GM12878 (cell line): ENCODE measurements at places on chromosomes 7 and 10. TPM values are rescaled to one million over a fixed set of nuclear protein-coding genes. Genes with fewer than 3 reads are reported as not detected.

DNA sequence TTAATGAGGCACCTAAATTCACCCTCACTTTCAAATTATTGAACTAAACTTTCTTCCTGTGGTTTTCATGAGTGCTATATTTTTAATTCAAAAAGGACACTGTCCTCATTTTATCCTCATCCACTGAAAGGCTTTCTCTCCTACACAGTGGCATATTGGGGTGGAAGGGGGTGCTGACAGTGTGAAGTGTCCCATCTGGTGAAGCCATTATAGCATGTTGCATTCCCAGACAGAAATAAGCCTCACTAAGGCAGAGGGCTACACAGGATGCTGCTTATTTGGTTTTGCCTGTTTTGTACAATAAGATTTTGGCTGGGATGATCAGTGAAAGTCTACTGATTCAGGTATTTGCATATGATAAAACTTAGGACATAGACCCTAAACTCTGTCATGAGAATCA lies 82.4 kb upstream of the INHBA start:
- DNase-seq: no peak

DNA sequence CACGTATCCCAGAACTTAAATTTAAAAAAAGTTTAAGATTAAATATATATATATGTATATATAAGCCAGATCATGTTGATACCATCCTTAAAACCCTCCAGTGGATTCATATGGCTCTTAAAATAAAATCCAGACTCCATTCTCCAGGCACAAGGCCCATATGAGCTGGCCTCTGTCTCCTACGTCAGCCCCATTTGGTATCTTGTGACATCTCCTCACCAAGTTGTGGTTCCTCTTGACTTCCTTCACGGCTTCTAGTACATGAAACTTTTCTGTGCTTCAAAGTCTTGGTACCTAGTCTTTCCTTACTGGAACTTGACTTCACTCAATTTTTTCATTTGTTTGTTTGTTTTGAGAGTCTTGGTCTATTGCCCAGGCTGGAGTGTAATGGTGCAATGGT lies 61.3 kb downstream of the PRLHR start:
- DNase-seq: no peak

GRCh38 chr10:5467207-5467535 lies 32.2 kb downstream of the CALML5 start:
- no peak for DNase-seq

GRCh38 chr10:116001262-116001857 lies 271.6 kb downstream of the GFRA1 start:
- no peak for DNase-seq

DNA sequence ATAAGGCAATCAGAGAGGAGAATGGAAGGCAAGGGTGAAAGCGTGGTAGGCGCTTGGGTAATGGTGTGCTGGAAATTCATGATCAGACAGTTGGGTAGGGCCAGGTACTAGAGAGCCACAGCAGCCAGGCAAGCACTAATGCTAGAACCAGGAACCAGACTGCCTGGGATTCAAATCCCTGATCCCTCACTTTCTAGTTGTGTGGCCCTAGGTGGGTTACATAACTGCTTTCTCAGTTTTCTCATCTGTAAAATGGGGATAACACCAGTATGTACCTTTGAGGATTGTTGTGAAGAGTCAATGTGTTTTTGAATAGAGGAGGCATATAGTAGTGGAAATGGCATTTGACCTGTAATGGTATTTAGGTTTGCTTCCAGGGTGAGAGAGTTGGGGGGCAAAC lies 225.9 kb downstream of the LRMDA start:
- no peak for DNase-seq

DNA sequence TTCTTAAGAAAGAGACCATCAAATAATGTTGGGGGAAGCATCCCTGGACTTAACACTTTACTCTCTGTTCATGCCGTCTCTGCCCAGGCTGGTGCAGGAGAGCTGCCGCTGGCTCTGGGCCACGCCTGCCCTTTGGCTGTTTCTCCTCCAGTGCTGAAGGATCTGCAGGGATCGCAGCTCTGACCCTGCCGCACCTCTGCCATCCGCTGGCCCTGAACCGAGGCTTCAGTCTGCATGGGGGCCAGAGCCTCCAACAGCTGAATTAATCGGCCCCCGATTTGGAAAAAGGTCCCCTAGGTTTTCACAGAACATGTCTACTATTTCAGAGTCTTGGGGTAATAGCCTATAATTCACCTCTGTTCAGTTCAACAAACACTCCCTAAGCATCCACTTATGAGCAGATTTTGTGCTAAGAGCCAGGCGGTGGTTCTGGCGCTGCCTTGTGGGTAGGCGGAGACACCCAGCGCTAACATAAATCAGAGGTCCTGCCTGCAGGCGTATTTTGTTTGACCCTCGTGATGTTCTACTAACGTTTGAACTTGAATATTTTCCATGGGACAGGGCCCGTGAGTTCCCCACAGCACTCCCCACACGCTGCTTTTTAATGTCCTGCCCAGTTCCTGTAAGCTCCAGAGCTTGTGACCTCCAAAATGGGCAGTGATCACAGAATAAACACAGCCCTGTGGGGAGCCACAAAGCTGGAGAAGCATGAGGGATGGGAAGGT lies 99.0 kb downstream of the DYNC2I1 start:
- no peak for DNase-seq

GRCh38 chr7:51029131-51029530 lies 246.4 kb upstream of the GRB10 start:
- no peak for DNase-seq

- DNase-seq: no peak
These were observed 283.9 kb downstream of the PLXDC2 start for GRCh38 chr10:20100171-20100570.

DNA sequence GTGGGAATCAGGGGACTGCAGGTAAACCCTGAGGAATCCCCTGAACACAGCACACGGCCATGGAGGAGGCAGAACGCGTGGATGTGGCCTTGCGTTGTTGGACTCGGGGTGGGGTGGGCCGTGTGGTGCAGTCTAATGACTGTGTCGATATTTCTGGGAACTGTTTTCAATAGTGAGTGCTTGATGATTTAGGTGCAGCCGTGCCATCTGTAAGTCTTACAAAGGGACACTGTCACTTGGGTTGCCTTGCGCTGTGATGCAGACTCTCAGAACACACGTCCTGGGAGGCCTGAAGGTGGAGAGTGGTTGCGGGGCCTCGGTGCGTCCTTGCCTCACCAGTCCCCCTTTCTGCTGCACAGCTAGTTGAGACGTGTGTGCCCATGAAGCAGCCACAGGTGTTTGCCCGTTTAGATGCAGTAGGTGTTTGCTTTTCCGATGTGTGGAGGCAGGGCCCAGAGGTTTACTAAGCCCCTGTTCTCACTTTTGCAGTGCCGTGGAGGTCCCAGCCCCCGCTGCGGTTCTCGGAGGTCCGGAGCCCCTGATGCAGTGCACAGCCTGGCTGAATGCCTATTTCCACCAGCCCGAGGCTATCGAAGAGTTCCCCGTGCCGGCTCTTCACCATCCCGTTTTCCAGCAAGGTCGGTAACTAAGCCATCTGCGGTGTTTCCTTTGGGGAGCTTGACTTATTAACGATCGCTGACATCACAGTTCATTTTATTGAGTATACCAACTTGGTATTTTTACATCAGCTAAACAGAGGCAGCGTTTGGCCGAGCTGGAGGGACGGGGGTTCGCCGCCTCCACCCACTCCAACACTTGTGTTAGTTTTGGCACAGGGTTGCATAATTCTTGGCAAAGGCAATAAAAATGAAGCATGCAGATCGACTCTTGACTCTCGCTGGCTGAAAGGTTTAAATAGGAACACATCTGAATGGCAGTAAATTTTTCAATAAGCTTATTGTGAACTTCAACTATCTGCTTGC lies 240.7 kb downstream of the MGMT start:
- no peak for DNase-seq

- no peak for DNase-seq
These were observed 59.3 kb downstream of the OSBPL3 start for GRCh38 chr7:24920451-24921361.

GRCh38 chr7:116953372-116953905 lies at the start of gene ST7:
ST7 (plus strand) TSS chr7:116953501; CDS start chr7:116953541, 40 bp downstream.
- DNase-seq: no peak

TEX47 gene
- total RNA-seq: not detected in 2 replicates

UNCX gene
- total RNA-seq: not detected in 2 replicates

ANKRD22 gene
- 0.48 and 0.56 TPM in 2 replicates for total RNA-seq

HACD1 gene
- total RNA-seq: 0.38 and 0.80 TPM in 2 replicates
